ENCODE measurements at places on chromosomes 3 and 15.

DNA sequence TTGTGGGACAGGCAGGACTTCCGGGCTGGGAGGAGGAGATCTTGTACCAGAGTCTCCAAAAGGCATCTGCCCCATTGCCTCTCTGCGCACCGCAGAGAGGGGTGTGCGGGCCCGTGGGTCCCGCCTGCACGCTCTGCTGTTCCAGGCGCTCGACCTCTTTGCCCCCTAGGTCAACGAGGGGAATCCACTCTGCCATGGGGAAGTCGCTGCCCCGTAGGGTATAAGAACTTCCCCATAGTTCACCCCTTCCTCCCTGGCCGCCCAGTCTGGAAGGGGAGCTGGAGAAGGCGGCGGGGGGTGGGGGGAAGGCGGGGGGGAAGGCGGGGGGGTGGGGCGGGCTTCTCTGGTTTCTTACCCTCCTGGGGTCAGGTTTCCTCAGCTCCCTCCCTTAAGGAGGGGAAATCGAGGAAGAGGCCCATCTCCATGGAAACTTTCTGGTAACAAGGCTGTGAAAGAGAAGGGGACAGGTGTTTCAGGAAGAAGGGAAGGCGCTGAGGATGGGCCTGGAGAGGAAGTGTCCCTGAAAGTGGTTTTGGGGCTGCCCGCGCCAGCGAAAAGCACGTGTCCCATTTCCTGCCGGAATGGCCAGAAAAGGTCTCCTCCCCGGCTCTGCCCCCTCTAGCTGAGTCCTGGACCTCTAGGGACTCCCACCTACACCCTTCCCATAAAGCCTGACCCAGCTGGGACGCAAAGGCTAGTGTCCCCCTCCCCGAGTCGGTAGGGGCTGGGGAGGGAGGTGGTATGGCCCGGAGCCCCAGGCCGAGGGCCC lies 27.5 kb downstream of the NR1I2 start:
- DNase-seq, result no peak

- DNase-seq, result no peak
Observed at GRCh38 chr3:45207446-45207845, 18.6 kb downstream of the TMEM158 start.

GRCh38 chr3:89332793-89333192 lies 225.4 kb downstream of the EPHA3 start:
- no peak for DNase-seq

GRCh38 chr15:68691705-68692104 lies 112.9 kb downstream of the CORO2B start:
- DNase-seq, result no peak

- DNase-seq, result no peak
Observed at GRCh38 chr3:30253832-30254231, 352.6 kb upstream of the TGFBR2 start.

DNA sequence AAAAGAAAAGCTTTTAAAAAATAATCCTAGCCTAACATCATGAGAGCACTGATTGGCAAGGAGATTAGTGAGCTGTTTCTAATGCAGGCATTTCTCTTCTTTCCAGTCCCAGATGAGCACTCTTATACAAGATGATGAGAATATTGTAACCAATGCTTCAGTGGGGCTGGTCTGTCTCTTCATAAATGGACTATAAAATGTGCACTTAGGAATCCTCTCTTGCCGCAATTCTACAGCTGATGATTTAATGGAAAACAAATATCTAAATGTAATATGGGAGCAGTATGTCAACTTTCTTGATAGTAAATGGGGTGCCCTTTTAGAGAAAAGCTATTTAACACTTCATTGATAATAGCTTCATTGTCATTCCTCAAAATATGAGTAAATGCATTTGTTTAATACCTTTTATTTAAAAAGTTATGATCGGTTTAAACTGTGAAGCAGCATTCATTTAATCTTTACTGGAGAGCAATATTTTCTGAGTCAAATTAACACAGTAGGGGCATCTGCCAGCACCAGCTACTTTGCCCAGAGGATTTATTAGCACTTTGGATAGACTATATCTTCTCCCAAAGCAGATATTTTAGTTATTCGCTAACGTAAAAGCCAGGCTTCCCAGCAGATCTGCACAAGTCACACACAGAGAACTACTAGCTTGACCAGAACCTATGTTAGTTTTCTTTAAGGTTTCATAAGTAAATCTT lies 985.9 kb downstream of the DIPK2A start:
- DNase-seq, result no peak

GRCh38 chr3:119974656-119975055 lies 119.6 kb downstream of the GSK3B start:
- no peak for DNase-seq

DNA sequence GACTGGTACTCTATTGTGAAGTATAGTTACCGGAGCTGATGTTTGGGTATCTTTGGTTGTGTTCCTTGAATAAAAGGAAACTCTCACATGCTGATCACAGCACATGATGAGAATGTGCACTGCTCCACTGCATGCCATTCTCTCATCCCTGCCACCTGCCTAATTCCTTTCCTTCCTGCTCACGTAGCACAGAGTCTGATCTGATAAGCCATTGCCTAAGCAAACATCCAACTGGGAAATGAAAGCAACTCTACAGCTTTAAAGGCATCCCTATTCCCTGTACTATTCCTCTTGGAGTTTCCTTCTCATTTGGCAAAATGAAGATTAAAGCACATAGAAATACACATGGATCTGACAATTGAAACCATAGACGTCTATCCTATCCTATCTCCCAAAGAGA lies 359.8 kb downstream of the C3orf38 start:
- no peak for DNase-seq

GRCh38 chr3:24351779-24352469 lies 142.7 kb downstream of the THRB start:
- DNase-seq, result no peak

DNA sequence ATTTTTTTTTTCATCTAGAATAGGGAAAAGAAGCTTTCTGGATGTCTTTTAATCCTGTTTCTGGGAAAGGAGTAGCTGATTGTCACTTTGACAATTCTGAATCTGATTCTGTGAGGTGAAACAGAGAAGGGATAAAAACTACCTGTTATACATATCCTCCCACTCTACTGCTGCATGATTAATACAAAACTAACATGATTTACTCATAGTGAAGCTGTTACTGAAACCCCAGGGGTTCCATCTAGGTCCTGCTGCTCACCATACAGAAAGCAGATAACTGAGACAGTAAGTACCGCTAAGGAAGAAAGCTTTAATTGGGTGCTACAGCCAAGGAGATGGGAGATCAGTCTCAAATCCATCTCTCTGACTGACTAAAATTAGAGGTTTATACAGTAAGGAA lies 610.9 kb upstream of the ALCAM start:
- DNase-seq, result no peak
